ENCODE measurements at places on chromosomes 3 and 15.
A peak's percentile ranks its signal among the peaks of the same experiment; 100 is the strongest.

- no peak for DNase-seq
Measured at GRCh38 chr3:155188031-155188430, 105.5 kb downstream of the STRIT1 start.

- DNase-seq = no peak
Measured at GRCh38 chr3:128908951-128909350, 29.5 kb downstream of the ACAD9 start.

DNA sequence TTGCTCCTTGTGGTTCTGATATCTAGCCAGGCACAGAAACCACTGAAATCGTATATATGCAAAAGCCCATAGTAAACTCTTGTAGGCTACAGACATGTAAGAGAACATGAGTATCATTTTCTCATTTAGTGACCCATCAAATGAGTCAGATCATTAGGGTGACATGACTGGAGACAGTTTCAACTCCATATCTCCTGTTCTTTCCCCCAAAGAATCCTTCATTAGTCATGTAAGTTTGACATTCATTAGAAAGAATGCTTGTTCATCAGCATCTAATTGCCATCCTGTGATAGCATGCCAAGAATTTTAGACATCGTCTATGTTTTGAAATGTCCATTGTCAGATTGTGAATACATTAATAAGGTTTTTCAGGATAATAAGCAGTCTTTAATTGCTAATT lies 264.9 kb upstream of the TPM1 start:
- DNase-seq = no peak

GRCh38 chr3:180770639-180771038 lies 91.3 kb upstream of the CCDC39 start:
- no peak for DNase-seq

GRCh38 chr15:61654918-61655317 lies 405.3 kb downstream of the VPS13C start:
- DNase-seq = no peak

DNA sequence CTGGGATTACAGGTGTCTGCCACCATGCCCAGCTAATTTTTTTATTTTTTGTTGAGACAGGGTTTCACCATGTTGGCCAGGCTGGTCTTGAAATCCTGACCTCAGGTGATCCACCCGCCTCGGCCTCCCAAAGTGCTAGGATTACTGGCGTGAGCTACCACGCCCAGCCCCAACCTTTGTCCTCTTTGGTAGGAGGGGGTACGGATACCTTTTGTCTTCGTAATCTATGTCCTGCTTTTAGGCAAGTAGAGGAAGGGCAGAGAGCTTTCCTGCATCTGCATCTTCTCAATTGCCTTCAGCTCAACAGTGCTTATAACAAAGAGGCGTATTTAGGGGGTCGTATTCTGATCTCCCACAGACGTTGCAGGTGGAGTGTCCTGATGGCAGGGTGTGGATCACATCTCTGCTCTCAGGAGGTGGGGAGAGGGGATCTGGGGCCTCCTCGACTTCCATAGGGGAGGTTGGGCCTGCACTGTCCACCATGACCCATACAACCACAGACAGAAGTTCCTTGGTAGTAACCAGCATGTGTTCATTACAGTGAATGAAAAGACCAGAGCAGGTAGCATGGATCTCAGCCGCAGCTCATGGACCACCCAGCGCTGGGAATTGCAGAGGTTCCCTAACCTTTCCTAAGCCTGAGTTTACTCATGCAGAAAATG lies 21.4 kb upstream of the KCTD6 start:
- no peak for DNase-seq

- DNase-seq = no peak
Measured at GRCh38 chr15:51343466-51343865, 2.0 kb downstream of the GLDN start.

DNA sequence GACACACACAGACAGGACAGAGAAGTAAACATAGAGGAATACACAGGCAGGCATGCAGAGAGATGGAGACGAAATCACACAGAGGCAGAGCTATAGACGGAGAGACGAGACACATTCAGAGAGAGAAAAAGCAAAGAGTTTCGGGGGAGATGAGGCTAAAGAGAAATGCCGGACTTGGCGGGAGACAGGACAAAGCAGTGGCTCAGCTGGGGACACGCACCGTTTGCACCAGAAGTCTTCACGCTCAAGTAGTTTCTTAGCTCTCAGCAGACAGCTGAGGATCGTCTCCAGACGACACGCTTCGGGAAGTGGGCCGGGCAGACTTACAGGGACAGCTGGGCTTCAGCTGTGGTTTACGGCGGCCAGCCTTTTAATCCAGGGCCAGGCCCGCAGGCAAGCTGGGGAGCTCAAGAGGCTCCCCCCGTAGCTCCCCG lies 56.2 kb upstream of the DLG1 start:
- DNase-seq = no peak

- DNase-seq = no peak
Measured at GRCh38 chr3:131072845-131073244, 46.2 kb downstream of the NEK11 start.

DNA sequence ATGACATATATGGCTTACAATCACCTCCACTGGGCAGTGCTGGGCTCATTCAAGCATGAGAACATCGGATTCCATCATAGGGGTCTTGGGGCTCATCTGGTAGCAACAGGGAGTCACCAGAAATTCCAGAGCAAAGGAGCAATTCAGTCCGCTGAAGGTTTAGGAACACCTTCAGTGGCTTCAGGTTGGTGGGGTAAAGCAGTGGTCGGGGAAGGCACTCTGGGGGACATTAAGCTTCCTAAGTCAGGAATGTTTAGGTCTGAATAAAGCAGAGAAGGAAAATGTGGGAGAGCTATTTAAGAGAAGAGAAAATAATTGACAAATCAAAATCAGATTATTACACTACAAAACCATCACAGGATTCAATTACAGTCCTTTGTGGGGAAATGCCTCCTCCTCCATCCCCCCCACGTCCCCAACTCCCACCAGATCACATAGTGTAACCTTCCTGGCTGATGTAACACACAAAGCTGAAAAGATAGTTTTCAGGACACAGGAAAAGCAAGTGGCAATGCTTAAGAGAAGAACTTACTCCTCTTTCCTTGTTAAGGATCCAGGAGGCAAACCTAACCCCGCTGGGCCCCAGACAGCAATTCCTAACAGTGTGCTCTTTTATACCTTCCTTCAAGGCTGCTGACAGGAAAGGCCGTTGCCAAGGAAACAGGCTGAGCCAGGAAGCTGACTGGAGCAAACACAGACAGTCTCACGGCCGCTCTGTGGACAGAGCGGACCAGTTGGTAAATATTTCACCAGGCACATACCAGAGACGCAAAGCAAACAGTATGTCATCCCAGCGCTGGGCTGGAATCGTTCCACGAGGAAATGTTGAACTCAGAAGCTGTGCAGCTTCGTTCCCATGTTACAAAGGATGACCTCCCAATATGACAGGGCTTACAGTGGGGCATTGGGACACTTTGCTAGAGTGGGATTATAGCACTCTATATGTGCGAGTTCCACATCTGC lies 57.5 kb upstream of the LMCD1 start:
- no peak for DNase-seq

DNA sequence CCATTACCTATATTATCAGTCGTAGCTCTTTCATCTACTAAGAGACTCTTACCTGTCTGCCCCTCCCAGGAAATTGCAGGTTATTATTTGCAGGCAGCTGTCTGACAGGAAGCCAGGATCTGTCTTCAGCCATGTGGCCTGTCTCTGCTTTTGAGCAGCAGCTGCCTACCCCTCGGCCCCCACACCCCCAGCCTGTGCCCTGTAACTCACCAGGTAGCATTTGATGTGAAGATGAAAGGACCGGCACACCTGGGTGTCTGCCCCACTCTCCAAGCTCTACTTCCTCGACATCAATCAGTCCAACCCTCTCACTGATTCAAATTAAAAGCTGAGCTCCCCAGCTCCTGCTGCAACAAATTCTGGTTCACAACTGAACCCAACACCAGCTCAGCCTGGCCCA lies 197.2 kb upstream of the CTNNB1 start:
- DNase-seq = no peak

DNA sequence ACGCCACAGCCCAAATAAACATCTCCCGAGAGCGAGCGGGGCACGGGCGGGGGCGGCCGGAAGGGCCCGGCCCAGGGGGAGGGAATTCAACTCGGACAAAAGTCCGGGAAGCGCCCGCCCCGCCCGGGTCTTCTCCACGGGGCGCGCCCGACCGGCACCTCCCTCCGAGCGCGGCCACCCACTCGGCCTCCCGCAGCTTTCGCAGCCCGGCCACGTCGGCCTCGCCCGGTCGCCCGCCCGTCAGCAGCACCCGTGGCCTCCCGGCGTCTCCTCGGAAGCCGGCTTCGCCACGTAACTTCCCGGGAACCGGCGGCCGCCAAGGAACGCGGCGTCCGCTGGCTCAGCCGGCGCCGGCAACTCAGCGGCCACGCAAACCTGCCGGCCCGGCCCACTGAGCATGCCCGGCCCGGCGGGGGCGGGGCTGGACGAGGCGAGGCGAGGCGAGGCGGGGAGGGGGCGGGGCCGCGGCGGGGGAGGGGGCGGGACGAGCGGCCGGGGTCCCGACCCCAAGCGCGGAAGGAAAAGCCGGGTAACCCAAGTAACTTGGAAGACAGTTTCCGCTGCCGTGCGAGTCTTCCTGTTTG lies at the start of gene TJP1:
Gene TJP1, minus strand, starts transcription at position 369 of the 584 bp plus-strand sequence. CDS start 440 bp downstream, outside the sequence.
- DNase-seq = no peak

DNA sequence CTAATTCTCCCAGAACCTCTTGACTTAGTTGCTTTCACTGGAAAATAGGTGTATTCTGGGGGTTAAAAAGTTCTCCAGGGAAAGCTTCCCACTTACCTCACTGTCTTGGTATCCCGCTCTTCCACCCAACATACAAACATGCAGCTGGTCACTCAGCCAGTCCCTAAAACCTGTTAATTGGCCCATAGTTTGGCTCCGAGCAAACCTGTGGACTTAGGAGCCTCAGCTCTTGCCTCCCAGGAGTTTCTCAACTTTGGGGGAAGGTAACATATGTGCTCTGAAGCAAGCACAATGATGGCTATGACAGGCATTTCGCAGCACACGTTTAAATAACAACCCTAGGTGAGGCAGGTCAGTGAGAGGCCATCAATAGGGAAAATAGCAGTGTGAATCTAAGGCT lies 25.8 kb upstream of the LRRFIP2 start:
- no peak for DNase-seq

- no peak for DNase-seq
Measured at GRCh38 chr3:182716114-182716688, 77.1 kb upstream of the ATP11B start.

- no peak for DNase-seq
Measured at GRCh38 chr3:98702166-98702565, 61.0 kb upstream of the ST3GAL6 start.

DNA sequence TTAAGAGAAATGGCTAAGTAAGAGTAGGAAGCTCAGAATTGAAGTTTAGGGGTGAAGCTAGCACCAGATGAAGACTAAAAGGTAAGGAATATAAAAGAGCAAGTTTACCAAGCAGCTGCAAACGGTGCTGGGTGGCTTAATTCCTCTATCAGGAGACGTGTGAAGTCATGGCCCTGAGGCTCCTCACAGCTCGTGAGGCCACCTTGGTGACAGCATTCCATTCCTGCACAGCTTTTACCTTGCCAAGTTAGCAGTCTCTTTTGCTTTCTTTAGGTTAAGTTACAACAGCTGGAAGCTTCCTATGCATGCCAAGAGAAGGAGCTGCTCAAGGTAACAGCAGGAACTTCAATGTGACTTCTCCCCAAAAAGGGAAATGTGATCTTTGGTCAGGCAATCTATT lies 6.4 kb downstream of the TMCO5A start:
- DNase-seq = no peak

DNA sequence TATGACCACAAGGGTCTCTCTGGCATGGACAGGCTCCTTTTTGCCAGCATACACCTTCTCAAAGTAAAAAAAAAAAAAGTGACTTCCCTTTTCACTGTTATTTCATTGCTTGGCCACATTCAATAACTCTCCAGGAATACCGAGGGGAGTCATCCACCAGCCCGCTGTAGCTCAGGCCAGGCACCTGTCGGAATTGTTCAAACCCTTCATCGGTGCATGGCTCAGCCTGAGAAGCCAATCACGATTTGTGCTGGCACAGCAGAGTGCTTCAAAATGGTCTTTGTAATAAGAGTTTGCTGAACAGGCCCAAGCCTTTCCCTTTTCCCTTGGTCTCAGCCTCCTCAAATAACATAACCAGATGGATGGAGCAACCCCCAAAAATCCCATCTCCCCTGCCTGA lies 145.4 kb downstream of the PDZRN3 start:
- DNase-seq = no peak

DNA sequence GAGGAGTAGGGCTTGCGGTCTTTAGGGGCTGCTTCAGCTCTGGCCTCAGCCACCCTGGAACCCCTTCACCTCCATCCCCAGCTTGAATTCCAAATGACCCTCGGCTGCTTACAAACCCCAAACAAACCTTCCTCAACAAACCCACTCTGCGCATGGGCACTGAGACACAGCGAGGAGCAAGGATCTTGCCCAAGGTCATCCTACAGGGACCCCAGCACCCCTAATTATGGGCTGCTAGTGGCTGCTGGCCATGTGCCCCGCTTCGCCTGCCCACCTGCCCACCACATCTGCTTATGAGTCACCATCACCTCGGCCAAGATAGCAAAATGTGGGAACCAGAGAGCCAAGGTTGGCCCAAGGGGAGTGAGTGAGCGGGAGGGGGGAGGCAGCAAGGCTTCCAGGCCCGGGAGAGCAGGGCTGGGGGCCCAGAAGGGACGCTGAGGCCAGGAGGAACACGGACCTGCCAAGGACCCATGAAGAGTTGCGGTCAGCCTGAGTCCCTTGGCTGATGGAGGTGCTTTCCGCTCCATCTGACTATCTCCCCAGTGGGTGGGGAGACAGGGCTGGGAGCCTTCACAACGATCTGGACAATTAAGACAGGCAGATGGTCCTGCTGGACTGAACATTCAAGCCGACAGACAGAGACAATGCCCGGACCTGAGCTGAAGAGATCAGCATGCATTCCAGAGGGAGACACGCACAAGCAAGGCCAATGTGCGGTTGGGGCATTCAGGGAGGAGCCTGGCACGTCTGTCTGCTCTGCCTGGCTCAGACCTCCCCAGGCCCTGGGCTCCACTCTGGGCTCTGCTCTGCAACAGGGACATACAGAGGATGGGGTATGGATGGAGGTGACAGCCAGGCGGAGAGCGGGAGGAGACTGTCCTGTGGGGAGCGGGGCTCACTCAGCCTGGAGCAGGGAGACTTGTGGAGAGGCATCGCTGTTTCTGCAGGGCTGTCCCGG lies 10.8 kb upstream of the GRIP2 start:
- DNase-seq = no peak

- no peak for DNase-seq
Measured at GRCh38 chr3:161217496-161217895, 3.6 kb upstream of the NMD3 start.

DNA sequence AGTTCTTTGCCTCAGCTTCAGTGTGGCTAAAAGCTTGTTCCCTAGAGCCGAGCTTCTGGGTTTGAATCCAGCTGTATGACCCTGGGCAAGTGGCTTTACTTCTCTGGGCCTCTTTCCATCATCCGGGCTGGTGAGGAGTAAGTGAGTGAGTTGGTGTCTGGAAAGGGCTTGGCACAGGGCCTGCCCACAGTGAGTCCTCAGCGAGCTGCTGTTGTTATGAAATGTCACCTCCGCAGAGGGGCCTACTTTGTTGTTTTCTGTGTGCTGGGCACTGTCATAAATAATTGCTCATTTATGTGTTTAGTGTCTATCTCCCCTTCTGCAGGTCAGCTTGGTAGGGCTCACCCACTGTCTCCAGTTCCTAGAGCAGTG lies 31.7 kb downstream of the SLC6A6 start:
- peak; percentile 27 for DNase-seq

GRCh38 chr15:93241696-93242585 lies 152.9 kb upstream of the RGMA start:
- DNase-seq = no peak

GRCh38 chr3:117567906-117568305 lies 858.3 kb downstream of the TUSC7 start:
- DNase-seq = no peak

- no peak for DNase-seq
Measured at GRCh38 chr15:69552057-69552815, 99.6 kb downstream of the RPLP1 start.

- peak; percentile 11 for DNase-seq
Measured at GRCh38 chr3:158313338-158313927, 203.5 kb downstream of the RSRC1 start.
